NCI-H345 (cell line): ENCODE measurements at places on chromosomes 12 and 14.
A peak's percentile ranks its signal among the peaks of the same experiment; 100 is the strongest.

DNA sequence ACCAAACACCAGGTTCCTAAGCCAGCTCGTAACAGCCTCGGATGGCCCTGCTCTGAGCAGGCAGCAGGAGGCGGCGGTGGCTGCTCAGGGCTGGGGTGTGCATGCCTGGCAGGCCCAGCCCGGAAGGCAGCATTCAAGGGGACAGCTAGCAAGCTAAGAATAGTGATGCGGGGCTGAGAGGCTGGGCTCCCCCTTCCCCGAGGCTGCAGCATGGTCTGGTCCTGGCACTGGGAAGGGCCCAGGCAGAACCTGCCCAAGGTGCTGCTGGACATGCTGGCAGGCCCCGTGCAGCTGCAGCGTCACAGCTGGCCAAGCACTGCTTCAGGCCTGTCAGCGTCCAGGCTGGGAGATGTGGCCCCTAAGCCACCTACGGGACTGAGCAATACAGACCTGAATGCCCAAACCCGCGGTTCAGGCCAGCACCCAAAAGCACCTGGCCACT lies 26.4 kb upstream of the NUDT14 start:
- DNase-seq, result no peak

DNA sequence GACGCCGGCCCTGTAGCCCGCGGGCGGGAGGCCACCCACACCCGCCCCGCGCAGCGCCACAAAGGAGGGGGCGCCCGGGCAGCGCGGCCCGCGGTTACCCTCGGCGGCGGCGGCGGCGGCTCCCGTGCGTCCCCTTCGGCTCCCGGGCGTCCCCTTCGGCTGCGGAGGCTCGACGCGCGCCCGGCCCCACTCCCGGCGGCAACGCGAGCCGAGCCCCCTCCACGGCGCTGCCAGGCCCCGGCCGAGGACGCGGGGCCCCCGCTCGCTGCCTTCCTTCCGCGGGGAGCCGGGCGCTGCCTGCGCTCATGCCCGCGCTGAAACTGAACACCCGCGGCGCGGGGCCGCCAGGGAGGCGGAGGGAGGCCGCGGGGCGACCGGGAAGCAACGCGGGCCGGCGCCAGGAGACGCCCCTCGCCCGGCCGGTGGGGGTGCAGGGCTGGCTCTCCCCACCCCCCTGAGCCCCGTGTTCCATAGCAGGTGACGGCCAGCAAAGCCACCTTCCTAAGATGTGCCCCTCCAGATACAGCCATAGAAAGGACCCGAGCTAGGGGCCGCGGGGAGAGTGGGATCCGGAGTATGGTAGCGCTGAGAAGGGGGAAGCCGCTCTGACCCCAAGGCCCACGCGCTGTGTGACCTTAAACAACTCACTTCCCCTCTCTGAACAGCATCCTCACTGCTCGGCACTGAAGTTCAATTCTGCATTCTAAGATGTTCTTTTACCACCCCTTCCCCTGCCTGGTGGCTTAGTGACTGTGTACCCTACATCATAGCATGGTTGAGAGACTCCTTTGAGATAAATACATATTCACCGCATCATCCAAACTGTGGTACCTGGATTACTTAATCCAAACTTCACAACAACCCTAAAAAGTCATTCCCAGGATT lies 42.8 kb downstream of the KDM2B start:
- peak; percentile 41 for DNase-seq

DNA sequence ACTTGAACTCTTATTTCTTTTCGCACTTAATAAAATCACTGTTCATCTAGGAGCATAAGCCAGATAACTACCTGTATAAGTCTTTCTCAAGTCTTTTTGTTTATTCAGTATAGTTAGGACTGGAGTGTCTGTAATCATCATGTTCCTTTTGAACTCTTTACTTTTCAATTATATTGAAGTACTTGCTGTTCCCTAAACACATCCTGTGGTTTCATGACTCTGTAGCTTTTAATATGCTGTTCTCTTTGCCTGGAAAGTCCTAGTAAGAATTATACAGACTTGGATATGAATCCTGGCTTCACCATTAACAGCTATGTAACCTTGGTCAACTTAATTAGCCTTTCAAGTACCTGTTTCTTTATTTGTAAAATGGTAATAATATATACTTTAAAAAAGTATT lies 88.2 kb downstream of the CCDC91 start:
- no peak for DNase-seq

DNA sequence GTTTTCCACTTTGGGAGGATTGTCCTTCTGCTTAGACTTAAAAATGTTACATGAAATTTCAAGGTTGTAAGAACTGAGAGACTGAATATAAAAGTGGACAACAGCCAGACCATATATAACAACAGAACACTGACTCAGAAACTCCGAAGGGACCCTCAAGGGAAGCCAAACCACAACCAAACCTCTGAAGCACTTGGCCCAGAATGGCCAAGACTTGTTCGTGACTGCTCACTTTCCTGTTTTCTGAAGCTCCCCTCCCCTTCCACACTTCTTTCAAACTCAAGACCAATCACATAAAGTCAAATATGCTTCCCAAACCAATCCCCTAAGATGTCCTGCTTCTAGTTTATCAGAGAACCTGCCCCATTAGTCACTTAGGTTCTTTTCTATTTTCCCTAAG lies 13.7 kb downstream of the OR6J1 start:
- no peak for DNase-seq

DNA sequence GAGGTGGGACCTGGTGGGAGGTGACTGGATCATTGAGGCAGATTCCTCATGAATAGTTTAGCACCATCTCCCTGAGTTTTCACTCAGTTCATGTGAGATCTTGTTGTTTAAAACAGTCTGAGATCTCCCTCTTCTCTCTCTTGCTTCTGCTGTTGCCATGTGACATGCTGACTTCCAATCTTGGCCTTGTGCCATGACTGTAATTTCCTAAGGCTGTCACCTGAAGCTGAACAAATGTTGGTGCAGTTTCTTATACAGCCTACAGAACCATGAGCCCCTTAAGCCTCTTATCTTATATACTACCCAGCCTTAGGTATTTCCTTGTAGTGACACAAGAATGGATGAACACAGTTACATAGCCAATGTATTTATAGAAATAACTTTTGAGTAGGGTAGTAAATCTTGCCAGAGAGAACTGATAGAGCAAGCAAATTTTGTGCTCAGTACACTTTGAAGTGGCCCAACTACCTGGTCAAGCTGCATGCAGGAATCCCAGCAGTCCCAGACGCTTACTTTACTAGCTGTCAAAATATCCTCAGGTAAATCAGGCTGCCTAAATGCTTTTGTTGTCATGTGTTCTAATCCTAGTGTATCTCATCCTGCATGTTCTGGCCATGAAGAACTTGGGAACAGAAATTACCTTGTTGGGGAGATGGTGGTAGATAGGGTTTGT lies 445.6 kb upstream of the MIS18BP1 start:
- peak; percentile 74 for DNase-seq

DNA sequence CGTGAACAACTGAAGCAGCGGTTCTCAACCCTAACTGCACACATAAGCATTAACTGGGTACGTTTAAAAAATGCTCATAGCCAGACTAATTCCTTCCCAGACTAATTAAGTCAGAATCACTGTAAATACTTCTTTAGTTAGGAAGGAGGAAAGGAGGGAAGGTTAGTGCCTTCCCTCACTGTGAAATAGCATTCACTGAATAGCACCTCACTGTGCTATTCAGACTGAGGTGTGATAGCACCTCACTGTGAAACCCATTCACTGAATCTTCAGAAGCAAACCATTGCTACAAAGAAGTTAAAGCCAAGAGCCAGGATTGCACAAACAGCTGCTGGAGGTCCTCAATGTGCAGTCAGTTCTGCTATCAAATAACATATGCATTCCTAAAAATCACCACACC lies 58.8 kb downstream of the RTN1 start:
- no peak for DNase-seq

GRCh38 chr14:24059841-24060388 lies 8.1 kb downstream of the CARMIL3 start:
- DNase-seq, result no peak
